ENCODE measurements at places on chromosomes 16 and 17.

GRCh38 chr16:25264597-25264996 lies 7.0 kb upstream of the ZKSCAN2 start:
- no peak for DNase-seq

GRCh38 chr17:3970668-3971067 lies 6.4 kb upstream of the ATP2A3 start:
- DNase-seq: no peak

DNA sequence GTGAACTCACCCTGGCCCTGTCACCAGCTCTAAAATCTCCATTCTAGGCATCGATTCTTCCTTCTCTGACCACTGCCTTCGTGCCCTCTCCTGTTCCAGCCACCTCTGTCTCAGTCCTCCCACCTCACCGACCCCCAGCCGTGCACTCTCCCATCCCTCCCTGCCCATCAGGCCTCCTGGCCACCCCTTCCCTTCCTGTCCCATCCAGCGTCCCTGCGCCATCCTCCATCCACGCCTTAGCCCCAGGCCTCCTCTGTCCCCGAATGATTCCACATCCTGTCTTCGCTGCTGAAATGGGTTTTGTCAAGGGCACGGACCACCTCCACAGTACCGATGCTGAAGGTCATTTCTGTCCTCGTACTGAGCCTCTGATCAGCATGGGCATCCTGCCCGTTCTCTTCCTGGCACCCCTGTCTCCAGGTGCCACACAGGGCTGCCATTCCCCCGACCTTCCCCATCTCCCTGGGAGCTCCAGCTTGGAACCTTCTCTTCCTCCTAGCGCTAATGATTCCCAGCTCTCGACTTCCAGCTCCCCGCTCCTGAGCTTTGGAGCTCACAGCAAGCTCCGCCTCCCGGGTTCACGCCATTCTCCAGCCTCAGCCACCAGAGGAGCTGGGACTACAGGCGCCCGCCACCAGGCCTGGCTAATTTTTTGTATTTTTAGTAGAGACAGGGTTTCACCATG lies 2.6 kb downstream of the TRIM65 start:
- no peak for DNase-seq

DNA sequence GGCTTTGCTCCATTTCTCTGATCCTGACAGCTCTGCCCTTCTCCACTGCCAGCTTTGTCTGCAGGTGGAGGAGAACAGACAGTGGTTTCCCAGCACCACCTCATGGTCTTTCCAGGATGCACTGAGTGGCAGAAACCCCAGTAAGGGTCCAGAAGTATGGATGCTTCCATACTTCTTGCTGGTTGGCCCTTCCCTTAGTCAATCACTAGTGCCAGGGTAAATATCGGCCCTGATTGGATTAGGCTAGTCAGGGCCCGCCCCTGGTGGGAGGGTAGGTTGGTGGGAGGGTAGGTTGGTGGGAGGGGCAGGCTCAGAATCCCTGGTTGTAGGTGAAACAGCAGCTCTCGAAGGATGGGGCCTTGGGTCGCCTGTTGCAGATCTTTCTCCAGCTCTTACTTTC lies 10.2 kb downstream of the RNF213 start:
- DNase-seq: no peak

Data from T1000 (cell line).